ENCODE measurements at places on chromosomes 12 and 14.

- no peak for DNase-seq
These were observed 18.0 kb downstream of the TRAF3 start for GRCh38 chr14:102795060-102795925.

DNA sequence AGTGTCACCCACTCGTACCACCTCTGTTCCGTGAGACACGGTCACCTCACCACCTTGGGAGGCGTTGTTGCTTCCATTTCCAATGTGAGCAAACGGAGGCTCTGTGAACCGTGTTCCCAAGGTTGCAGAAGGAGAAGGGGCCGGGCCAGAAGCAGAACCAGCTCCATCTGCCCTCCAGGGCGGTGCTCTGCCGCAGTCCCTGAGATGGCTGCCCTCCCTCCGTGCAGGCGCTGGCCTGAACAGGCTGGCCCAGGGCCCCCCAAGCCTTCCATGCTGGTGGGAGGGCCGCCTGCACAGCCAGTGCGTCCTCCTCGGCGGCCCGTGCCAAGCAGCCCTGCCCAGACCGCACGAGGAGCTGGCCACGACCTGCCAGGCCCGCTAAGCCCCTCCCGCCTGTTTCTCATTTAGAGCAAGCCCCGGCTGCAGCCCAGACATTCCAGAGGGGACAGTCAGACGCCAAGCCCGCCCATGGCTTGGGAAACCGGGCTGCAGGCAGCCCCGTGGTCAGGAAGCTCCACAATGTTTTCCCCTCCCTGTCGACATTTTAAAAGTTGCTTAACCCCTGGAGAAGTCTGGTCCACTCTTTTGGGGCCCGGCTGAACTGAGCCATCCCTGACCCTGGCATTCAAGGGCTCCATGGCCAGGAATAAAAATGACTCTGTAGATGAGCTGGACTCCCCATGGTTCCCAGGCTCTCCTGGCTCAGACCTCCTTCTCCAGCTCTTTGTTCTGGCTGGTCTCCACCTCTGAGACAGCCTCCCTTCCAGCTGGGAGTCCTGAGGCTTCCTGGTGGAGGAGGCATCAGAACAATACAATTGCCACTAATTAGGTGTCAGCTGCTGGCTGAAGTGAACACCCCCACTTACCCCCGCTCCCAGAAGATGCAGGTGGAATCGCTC is 236.0 kb downstream of the BCL11B start:
- DNase-seq = no peak

- no peak for DNase-seq
These were observed 271.6 kb downstream of the NPAS3 start for GRCh38 chr14:33210311-33210710.

DNA sequence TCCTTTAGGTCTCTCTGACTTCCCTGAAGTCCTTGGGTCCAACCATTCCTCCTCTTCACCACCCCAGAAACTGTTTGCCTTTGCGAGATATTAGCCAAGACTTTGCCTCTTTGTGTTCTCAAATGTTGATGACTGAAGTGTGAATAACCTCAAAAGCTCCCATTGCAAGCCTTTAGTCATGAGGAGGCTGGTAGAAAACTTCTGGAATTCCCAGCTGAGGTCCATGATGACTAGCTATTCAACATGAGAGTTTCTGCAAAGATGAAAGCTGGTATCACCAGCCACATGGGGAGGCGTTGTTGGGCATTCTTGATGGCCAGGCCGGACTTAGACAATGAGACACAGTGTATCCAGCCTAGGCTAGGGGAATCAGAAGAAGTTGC is 111.7 kb downstream of the TBX5 start:
- no peak for DNase-seq

DNA sequence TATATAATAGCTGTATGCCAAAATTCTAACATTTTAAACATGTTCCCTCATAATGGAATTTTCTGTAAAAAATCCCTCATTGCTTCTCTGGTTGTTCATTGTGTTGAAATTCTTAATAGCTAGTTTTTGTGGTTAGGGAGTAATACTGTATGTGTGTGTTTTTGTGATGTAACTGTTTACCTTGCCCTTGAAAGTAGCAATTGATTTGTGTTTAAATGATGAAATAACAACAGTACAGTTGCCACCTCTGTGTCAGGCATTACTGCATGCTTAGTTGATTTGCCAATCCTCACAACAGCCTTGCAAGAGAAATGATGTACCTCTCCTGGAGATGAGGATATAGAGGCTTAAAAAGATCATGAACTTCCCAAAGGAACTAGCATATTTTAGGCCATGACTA is 94.9 kb downstream of the DAAM1 start:
- no peak for DNase-seq

- no peak for DNase-seq
These were observed 313.5 kb downstream of the KCNC2 start for GRCh38 chr12:74896186-74896585.

GRCh38 chr14:69317780-69318179 is 57.8 kb downstream of the GALNT16 start:
- no peak for DNase-seq

DNA sequence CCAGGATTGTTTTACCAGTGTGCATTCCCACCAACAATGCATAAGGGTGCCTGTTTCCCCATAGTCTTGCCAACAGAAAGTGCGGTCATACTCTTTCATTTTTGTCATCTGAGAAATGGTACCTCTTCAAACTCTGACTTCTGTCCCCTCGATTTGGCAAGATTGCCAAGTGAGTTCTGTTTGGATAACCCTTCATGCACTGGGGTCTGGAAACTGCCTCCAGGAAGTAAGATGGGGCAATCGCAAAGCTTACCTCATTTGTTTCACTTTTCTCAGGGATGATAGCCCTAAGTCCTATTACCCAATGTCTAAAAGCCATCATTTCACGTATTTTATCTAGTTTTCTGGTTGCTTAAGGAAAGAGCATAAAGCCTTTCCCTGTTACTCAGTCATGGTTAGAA is 28.6 kb upstream of the NR1H4 start:
- DNase-seq = no peak

GRCh38 chr12:6302621-6303020 is 7.9 kb upstream of the PLEKHG6 start:
- no peak for DNase-seq

DNA sequence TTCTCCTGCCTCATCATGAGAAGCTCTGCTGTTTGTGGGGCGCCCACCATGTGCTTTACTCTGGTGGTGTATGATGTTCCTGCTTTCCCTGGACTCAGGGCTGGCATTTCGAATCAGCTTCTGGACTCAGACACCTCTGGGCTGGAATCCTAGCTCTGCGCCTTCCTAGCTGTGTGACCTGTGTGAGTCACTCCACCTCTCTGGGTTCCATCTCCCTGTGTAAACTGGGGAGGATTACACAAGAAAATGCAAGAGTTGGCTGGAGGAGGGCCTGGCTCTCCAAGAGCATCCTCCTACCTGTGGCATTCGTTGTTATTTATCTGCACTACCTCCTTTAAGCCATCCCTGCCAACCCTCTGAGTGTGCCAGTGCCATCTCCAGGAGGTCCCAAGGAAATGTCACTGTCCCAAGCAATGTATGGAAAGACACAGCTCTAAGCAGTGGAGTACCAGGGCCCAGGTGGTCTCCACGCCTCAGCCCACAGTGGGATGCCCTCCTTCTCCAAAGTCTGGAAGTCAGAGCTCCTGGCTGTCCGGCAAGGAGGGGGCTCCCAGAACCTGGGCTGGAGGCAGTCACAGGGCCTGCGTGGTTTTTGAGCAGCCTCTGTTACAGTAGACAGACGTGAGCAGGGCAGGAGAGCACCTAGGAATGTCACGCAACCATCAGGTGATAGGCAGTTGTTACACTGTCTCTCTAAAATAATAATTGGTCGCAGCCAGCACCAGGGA is 7.3 kb upstream of the TNFAIP2 start:
- DNase-seq = no peak

DNA sequence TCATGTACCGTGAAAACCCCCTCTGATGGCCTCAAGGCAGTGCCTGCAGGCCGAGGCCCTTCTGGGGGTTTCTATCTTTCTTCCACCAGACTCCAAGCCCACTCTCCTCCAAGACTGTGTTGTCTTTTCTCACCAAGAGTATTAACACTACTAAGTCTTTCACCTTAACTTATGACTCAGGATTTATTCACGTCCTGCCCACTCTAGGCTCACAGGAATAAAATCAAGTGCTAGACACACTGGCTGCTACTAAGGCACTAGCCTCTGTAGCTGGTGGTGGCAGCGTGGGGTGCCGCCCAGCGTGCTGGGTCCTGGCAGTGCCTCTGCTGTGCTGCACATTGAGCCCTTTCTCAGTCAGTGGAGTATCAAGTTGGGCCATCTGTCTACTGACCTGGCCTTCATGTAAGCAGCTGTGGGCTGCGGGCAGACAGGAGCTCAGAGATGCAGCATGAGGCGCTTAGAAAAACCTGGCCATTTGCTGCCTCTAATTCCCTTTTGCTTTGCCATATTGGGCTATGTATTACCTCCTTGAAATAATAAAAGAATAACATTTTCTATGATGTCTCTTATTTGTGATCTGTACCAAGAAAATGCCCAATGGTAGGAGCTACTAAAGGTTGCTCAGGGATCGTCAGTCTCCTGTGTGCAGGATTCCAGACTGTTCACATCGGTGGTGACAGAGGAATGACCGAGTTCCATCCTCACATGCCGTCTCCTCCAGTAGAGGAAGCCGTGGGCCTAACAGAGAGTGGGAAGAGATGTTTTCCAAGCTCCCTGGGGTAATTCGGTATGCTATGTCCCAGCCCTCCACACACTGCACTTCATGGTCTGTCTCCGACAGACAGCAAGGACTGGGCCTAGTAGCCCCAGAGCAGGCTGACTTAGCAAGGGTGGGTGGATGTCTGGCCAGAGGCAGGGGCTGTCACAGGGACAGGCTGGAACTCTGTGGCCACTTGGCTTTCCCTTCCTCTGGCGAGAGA is 39.9 kb downstream of the MAX start:
- DNase-seq = no peak

DNA sequence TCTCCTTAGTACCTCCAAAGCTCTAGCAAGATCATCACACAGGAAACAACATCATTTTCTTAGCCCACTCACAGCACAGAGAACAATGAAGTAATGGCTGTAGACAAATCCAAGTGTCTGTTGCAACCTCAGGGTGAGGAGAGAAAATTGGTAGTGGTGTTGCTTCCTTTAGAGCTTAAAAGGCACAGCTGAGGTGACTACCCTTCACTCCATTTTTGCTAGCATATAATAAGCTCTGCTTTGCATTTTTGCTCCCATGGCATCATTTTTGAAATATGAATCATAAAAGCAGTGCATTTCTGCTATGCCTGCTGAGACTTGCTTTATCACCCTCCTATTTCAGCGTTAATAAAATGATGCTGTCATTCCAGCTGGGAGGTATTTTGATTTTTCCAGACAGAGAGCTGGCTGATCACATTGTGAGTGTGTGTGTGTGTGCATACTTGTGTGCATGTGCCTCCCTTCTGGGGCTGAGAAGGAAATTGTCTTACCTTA is 18.5 kb upstream of the PCNX1 start:
- no peak for DNase-seq

- no peak for DNase-seq
These were observed 57.0 kb downstream of the PLEKHG7 start for GRCh38 chr12:92759634-92760268.

- no peak for DNase-seq
These were observed 79.9 kb downstream of the ARF6 start for GRCh38 chr14:49972823-49973222.

Data from activated CD8-positive, alpha-beta memory T cell treated with anti-CD3 and anti-CD28 coated beads, Interleukin-2, amount 50 U/mL, for 4 hours (primary cell).